Lower lobe of right lung (tissue), 2 donors: ENCODE measurements at places on chromosomes 2 and 18. TPM values are rescaled to one million over a fixed set of nuclear protein-coding genes. Genes with fewer than 3 reads are reported as not detected.

- H3K4me1 ChIP-seq: no peaks in the 10 kb centered on the region
- H3K4me3 ChIP-seq: no peak overlapping the region
- no peaks in the 10 kb centered on the region for H3K27me3 ChIP-seq
These were observed 91.0 kb downstream of the SCG2 start for GRCh38 chr2:223511168-223511567.

Gene ELOA2
- total RNA-seq: not detected

- H3K27me3 ChIP-seq: no peaks in the 10 kb centered on the region
- no peak overlapping the region for H3K4me3 ChIP-seq
- no peaks in the 10 kb centered on the region for H3K4me1 ChIP-seq
- no peak for DNase-seq
These were observed 777.2 kb upstream of the TMEFF2 start for GRCh38 chr2:192971981-192972380.

Gene TEX261
- 71.3 TPM for total RNA-seq

DNA sequence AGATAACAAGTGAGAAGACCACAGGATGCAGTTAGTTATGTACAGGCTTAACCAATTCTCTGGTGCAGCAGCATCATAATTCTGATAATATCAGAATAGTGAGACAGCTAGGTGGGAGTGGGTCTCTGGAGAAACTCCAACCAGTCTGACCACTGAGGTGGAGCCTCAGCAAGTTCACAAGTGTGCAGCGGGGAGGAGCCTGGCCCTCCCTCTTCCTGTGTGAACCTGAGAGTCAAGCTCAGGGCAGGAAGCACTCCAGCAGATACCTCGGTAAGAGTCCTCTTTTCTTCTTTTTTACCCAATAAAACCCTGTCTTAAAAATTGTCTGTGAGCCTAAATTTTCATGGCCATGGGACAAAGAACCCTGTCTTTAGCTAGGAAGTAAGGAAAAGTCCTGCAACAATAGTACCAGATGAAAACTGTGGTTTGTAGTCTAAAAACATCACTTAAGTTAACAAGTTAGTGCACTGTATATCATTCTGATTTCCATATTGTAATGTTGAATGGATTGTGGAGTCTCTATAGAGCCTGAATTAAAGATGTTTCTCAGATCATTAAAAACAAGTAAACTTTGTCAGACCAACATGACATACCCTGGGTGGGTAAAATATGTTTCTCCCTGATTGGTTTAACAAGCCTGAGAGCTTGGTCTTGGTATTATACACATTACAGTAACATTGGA lies 370.8 kb downstream of the TMEM182 start:
- no peak for DNase-seq
- no peak overlapping the region for H3K4me3 ChIP-seq

Gene ARHGAP15
- total RNA-seq: 18.5 TPM

Gene TSPYL6
- not detected for total RNA-seq

DNA sequence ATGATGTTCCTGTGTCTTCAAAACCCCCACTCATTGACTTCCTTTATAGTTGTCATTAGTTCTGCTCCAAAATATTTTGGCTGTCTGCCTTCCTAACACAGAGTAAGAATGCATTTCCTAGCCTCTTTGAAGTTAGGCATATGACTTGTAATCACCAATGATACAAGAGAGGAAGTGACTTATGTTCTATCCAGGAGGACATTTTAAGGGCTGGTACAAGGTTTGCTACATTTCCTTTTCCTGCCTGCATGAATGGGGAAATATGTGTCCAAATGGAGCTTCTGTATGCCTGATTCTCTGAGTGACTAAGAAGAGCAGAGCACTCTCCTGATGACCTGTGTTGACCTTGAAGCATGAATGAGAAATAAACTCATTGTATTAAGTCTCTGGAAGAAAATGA lies 115.1 kb downstream of the PLCL1 start:
- H3K27ac ChIP-seq: no peak overlapping the region
- H3K36me3 ChIP-seq: no peaks in the 10 kb centered on the region
- DNase-seq: no peak

DNA sequence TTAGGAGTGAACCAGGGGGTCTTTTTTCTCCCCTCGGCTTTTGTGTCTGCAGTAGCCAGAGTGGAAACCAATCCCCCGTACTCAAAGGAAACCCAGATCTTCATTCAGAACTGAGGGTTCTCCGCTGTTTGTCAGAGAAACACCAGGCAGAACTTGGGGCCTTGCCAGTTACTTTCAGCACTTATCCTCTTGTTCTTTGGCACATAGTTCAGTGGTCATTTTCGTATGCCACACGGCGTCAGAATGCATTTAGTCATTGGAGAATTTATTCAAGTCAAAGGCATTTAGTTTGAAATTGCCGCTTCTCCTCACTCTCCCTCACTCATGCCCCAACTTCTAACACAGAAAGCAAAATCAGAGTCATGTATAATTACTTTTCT lies 102.9 kb downstream of the CABLES1 start:
- no peak for DNase-seq
- peak overlapping the region; percentile 50 for H3K4me3 ChIP-seq
- peak overlapping the region; percentile 87 for H3K27ac ChIP-seq
- H3K36me3 ChIP-seq: peaks cover 7% of the 10 kb centered on the region
- no peaks in the 10 kb centered on the region for H3K27me3 ChIP-seq

Gene PLEKHM3
- 25.8 TPM for total RNA-seq

GRCh38 chr2:15973481-15974401 lies 33.4 kb downstream of the MYCN start:
- peaks cover 4% of the 10 kb centered on the region for H3K27me3 ChIP-seq
- H3K36me3 ChIP-seq: no peaks in the 10 kb centered on the region
- no peak for DNase-seq
- no peak overlapping the region for H3K27ac ChIP-seq

Gene SLC5A7
- total RNA-seq: 0.30 TPM

DNA sequence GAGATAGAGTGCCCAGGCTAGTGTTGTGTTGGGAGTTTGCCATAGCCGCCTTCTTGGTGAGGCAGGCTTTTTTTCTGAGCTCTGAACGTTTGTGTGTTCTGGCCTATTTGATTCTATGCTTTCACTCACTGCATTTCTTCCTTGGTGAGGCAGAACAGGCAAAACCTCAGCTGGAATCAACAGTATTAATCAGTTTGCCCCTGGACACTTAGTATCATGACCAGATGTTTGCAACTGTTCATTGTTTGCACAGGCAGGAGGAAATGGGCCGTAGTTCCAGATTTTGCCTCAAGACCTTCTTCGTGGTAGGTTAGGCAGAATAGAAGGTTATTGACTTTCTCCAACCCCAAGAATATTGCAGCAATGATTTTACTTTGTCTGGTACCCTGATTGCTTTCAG lies 218.1 kb upstream of the RASGRP3 start:
- no peaks in the 10 kb centered on the region for H3K27me3 ChIP-seq
- no peak for DNase-seq
- H3K4me1 ChIP-seq: no peaks in the 10 kb centered on the region
- no peak overlapping the region for H3K4me3 ChIP-seq
